ENCODE measurements at places on chromosomes 5 and 9.

DNA sequence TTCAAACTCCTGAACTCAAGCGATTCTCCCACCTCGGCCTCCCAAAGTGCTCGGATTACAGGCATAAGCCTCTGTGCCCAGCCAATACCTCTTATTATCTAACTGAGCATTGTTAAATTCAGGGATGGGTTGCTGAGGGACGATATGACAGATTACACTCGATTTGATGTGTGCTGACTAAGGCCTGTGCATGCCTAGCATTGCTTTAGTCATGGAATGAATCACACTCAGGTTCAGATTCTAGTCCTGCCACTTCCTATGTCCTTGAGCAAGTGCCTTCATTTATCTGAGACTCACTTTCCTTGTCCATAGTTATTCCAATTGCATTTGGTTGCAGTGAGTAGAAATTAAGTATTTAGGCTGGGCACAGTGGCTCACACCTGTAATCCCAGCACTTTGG lies 19.5 kb downstream of the THBS4 start:
- peak; percentile 23 for DNase-seq

- no peak for DNase-seq
These were observed 4.8 kb downstream of the ROPN1L start for GRCh38 chr5:10446490-10446889.

DNA sequence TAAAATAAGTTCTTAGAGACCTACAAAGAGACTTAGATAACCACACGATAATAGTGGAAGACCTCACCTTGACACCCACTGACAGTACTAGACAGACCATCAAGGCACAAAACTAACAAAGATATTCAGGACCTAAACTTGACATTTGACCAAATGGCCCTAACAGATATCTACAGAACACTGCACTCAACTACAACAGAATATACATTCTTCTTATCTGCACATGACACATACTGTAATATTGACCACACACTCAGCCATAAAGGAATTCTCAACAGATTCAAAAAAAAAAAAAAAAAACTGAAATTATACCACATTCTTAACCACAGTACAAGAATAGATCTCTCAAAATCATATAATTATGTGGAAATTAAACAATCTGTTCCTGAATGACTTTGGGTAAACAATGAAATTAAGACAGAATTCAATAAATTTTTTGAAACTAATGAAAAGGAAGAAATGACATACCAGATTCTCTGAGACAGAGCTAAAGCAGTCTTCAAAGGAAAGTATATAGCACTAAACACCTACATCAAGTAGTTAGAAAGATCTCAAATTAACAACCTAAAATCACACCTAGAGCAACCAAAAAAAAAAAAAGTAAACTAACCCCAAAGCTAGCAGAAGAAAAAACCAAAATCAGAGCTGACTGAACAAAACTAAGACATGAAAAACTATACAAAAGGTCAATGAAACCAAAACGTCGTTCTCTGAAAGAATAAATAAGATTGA lies 362.3 kb upstream of the POU5F2 start:
- DNase-seq: no peak

DNA sequence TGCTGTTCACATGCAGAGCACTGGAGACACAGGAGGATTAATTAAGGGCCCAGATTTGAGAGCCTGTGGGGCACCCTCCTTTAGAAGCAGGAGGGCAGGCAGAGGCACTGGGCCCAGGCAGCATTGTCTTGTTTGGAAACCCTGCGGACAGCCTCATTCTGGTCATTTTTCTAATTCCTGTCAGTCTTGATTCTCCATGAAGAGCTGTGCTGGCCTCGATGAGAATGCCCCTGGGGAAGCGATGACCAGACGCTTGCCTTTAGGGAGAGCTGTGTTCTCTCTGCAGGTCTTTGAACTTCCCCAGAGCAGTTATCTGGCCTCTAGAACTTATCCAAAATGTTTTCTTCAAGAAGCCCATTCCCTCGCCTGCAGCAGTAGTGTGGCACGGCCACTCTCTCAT lies 117.8 kb upstream of the PTCH1 start:
- peak; percentile 21 for DNase-seq

- no peak for DNase-seq
These were observed 86.8 kb upstream of the TBC1D2 start for GRCh38 chr9:98342098-98342819.

DNA sequence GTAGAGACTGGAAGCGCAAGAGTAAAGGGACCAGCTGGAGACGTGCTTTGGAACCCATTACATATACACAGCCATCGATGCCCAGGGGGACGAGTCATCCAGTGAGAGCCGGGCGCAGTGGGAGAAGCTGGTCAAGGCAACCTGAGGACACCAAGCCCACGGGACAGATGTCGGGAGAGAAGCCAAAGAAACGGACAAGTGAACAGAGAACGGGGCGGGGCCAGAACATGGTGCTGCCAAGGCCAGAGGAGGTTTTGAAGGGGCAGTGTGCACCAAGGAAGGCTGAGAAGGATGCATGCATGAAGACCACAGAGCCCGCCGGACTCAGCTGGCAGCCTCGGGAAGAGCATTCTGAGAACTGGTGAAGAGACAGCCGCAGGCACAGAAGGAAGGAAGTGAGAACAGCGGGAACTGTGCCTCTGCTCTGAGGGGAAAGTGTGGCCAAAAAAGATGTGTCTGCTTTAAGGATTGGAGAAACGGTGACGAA lies 20.3 kb downstream of the CAMSAP1 start:
- peak; percentile 24 for DNase-seq

DNA sequence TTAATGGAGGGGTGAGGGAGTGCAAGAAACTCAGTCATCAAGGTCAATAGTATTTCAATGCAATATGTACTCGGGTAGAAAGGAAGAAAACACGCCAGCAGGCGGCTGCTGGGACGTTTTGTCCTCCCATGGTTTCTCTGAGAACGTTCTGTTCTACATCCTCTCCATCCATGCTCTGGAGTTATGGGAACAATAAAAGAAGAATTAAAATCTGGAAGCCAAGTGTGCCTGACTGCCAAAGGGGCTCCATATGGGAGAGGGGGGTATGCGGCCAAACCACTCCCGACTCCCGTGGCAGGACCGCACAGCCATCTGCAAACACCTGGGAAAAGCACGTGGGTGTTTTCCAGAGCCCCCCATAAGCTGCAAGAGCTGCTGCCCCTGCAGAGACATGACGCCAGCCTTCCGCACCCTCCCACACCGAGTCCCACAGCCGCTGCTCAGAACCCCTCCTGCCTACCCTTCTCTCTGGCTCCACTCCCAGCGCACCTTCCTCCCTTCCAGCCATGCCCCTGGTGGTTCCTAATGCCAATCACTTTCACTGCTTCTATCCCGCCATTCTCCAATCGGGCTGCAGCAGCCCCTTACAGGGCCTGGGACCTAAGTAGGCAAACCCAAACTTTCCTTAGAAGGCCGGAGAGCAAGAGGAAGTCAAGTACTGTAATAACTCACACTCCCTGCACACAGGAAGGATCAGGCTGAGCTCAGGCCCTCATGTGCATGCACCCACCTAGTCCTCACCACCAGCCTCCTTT lies 241.6 kb downstream of the SYK start:
- no peak for DNase-seq

GRCh38 chr5:145362266-145362665 lies 472.9 kb downstream of the PRELID2 start:
- peak; percentile 91 for DNase-seq

GRCh38 chr9:79584655-79584982 lies 12.9 kb downstream of the TLE4 start:
- no peak for DNase-seq

DNA sequence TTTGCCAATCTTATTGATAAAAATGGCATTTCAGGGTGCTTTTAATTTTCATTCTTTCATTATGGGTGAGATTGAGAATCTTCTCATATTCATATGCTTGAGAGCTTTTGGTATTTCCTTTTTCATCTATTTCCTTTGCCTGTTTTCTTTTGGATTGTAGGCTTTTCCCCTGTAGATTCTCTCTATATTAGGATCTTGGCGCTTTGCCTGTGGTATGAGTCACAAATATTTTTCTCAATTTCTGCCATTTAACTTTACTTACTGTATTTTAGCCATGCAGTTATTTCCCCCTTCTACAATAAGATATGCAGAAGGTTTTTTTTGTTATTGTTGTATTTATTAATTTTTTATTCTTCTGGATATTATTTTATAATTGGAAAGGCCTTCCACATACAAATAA lies 21.5 kb upstream of the KLF9 start:
- DNase-seq: peak; percentile 92

- DNase-seq: peak; percentile 81
These were observed 16.0 kb downstream of the TEK start for GRCh38 chr9:27125030-27125429.

GRCh38 chr5:140408750-140409241 lies 7.2 kb downstream of the ANKHD1 start:
- DNase-seq: no peak

DNA sequence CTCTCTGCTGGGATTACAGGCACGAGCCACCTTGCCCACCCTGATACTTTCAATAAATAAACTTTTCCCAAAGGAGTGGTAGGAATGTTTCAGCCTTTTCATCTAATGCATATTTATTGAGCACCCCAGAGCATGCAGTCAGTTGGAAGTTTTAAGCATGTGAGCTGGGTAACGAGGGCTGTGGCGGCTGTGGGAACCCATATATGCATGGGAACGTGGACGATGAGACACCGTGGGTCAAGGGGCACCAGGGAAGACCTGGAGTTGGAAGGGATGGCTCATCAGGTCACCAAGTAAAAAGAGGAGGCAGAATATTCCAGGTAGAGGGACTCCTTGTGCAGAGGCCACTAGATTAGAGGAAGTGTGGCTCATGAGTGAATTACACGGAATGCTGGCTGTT lies 64.7 kb downstream of the ANKRD33B start:
- no peak for DNase-seq

DNA sequence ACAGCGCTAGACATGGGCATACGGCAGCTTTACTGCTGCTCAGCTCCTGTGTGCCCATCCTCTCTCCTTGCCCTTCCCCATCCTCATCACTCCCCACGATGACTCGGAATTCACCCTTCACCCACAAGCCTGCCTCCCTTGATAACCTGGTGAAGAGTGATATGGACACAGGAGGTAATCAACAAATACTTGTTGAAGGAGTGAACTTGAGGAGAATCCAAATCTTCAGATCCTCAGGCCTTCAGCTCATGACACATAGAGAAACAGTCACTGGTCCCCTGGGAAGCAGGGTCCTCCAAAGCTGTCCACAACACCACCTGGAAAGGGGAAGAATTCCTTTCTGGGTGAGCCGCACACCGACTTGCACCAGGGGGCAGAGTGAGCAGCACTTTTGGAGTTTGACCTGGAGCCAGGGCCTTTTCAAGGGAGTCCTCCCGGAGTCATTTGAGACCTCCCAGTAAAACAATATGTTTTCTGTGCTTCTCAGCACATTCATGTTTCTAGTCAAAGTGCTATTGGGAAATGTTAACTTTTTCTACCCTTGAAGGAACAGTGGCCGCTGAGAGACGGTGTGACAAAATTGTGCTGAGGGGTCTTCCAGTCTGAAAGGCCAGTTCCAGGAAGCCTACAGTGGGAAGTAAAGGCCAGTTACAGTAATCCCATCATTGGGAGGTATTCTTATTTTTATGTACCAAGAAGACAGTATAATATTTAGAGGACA lies 332.3 kb downstream of the CWC27 start:
- DNase-seq: peak; percentile 92

DNA sequence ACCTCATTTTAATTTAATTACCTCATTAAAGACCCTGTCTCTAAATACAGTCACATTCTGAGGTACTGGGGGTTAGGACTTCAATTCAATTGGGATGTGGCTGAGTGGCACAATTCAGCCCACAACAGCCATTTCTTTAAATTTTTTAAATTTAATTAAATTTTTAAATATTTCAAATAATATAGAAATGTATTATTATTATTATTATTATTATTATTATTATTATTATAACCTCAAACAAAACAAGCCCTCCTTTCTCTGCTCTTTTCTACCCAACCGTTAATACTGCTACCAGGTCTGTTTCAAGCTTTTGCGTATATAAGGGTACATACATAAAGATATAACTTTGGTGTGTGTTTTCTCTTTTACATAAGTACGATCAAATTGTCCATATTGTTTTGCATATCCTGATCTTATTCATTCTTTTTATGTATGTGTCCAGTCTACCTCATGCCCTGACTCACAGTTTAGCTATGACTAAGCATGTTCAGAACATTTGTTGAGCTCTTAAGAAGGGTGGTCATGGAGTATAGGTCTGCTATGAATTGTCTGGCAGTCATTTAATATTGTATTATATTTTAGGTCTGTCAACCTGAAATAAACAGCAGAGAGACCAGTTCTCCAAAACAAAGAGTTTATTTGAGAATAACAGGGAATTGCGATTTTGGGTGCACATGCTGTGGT lies 16.1 kb upstream of the RAB14 start:
- DNase-seq: no peak

DNA sequence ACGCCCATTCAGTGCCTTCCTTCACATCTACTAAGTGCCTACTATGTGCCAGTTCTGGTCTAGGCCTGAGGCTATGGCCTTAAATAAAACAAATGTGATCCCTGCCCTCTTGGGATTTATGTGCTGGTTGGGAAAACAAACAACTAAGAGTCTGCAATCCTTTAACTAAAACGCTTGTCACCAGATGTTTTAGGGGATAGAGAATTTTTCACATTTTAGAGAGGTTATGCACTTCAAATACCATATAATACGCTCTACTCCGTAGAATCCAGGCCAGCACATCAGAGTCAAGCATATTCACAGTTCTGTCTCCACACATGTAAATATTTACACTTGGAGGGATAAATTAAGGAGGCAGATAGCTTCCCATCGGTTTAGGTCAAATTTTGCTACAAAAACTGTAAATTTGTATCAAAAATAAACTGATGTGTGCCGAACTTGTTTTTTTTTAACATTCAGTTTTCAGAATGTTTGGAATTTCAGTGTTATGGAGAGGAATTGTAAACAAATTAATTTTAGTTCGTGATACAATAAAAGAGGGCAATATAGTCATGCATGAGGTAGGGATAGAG lies 22.0 kb upstream of the ADRA1B start:
- DNase-seq: peak; percentile 67

DNA sequence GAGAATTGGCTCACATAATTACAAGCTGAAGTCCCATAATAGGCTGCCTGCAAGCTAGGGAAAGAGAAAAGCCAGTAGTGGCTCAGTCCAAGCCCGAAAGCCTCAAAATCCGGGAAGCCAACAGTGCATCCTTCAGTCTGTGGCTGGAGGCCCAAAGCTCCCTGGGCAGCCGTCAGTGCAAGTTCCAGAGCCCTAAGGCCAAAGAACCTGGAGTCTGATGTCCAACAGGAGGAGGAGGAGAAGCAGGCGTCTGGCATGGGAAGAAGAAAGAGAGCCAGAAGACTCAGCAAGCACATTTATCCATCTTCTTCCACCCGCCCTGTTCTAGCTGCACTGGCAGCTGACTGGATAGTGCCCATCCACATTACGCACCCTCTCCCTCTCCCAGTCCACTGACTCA lies 213.4 kb downstream of the GAS1 start:
- DNase-seq: no peak

GRCh38 chr5:153974813-153975163 lies 63.9 kb downstream of the FAM114A2 start:
- no peak for DNase-seq

DNA sequence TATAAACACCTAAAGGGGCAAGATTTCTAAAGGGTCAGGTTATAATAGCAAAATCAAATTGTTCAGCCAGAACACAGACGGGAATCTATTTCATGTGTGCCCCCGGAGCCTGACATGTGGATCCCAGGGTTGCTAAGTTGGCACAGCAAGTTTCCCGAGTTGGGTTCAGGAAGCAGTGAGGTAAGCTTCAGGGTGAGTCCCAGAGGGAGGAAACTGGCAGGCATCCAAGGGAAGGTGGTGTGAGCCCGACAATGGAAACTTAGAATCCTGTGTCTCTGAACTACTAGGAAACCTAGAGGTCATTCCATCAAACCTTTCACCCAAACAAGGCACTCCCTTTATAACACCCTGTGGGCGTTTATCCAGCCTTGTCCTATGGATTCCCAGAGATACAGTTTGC lies 98.4 kb downstream of the ADRB2 start:
- DNase-seq: no peak
